ENCODE measurements at places on chromosomes 1 and 21.

DNA sequence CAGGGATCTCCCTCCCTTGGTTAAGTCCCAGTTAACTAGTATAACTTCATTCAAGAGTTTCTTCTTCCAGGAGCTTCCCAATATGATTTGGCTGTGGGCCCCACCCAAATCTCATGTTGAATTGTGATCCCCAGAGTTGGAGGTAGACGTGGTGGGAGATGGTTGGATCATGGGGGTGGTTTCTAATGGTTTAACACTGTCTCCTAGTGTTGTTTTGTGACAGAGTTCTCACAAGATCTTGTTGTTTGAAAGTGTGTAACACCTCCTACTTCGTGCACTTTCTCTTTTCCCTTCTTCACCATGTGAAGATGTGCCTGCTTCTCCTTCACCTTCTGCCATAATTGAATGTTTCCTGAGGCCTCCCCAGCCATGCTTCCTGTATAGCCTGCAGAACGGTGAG, 251.8 kb upstream of the FGGY start:
- no peak for DNase-seq

- DNase-seq = no peak
Observed at GRCh38 chr1:161884475-161884874, 118.4 kb downstream of the ATF6 start.

DNA sequence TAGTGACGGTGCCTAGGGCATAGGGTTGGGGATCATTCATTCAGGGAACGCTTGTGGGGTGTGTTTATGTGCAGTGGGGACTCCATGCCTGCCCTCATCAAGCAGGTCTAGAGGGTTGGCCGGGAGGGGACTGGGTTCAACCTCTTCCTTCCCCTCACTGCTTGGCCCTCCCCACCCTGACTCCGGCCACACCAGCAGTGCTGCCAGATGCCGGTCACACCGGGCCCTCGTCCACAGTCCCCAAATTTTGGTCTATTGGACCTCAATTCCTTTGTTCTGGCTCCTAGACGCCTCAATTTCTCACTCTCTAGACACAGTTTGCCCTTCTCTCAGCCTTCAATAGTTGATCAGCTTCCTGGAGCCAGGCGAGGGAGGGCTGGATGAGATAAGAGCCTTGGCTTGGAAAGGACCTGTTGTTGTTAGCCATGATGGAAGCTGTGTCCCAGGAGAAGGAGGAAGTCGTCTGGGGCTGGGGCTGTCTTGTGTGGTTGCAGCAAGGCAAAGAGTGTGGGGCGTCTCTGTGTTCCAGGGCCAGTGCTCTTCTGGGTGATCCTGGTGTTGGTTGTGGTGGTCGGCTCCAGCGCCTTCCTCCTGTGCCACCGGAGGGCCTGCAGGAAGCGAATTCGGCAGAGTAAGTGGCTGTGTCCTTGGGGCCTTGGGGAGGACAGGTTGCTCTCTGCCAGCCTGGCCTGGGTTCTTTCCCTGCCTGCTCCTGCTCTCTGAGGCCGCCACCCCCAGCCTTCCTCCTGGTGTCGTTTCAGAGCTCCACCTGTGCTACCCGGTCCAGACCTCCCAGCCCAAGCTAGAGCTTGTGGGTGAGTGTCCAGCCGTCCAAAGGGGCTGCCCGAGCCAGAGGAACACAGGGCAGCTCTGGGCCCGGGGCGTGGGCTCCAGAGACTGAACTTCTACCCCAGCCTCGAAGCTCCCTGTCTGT, 41.1 kb upstream of the TNFRSF1B start:
- no peak for DNase-seq

DNA sequence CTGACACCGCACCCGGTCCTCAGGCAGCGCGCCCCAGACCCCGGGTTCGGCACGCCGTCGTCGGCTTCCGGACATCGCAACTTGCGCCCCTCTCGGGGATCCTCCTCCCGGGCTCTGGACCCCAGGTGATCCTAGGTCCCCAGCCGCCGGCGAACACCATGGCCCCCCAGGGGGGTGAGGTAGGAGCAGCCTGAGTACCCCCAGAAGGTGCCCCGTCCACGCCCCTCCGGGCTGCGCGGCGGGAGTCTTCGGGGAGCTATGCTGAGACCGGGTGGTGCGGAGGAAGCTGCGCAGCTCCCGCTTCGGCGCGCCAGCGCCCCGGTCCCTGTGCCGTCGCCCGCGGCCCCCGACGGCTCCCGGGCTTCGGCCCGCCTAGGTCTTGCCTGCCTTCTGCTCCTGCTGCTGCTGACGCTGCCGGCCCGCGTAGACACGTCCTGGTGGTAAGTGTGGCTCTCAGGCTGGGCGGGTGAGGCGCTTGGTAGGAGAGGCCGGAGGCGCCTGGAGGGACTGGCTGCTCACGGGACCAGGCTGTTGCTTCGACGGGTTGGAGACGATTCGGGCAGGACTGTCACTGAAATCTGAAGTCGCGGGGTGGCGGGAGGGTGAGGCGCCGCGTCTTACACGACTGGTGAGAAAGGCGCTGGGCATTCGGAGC, 367 bp downstream of the WNT2B start:
- DNase-seq = no peak

DNA sequence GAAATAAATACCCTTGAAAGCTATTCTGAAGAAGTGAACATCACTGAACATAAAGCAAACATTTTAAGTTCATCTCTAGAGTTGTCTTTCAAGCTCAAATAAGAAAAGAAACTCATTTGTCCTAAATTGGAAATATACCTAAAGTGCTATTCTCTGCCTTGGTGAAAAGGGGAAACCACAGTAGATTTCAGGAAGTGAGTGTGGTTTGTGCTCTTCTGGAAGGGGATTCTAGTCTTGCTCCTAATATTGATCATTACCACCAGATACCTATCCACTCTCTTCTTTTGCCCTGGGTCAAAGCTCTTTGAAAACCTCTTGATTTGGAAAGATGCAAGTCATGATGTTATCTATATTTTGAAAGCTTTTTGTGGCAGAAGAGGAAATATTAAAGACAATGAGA, 798.1 kb downstream of the ADGRL2 start:
- no peak for DNase-seq

GRCh38 chr1:247854899-247855545, 2.0 kb upstream of the TRIM58 start:
- peak; percentile 98 for DNase-seq

DNA sequence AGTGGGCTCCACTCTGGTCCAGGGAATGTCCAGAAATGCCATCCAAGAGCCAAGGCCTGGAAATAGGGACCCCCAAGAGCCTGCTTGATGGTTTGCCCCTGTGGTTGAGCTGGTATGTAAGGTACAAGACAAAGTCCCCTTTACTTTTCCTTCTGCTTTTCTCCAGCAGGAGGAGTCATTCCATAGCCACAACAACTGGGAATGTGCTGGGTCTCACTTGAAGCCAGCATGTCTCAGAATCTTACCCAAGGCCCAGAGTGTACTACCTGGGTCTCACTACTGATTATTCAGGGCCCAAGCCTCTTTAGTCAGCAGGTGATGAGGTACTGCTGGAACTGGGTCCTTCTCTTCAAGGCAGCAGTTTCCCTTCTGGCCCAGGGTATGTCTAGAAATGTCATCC, 62.1 kb upstream of the CD55 start:
- peak; percentile 68 for DNase-seq

DNA sequence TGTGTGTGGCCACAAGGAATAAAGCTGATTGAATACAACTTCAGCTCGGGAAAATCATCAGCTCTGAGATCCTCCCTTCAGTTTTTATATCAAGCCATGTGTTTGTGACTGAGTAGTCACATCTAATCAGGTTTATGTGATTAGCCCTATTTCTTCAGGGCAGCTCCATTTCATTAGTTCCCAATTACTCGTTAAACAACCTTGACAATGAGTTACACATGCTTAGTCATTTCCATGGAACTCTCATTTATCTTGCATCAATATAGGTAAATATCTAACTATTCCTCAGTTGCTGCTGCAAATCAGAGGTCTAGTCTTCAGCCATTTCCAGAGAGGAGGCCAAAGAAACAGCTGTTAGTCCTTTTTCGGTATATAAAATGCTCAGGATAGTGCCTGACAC, 16.3 kb downstream of the CRB1 start:
- DNase-seq = no peak

DNA sequence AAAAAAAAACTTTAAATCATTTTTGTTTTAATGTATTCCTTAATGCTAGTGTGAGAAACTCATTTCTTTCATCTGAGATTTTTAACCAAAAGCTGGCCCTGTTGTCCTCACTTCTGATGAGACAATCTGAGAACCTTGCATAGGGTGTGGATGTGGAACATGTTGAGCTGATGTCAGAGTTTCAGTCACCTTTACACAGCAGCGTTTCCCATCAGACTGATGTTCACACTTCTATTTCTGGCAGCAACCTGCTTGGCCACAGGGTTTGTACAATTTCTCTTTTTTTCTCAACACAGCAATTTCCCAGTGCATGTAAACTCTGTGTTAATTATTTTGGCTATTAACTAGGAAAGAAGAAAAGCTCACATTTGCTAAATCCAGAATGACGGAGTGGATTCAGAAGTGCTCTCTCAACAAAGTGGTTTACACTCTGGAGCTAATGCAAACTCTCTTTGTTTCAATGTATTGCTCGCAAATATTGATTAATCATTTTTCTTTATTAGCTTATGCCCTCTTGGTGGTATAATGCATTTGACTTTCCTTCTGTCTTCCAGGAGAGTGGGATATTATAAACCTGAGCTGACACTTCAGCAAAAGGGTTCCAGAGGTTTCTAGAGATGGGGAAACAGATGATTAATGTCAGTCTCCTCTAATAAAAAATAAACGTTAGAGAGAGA, 70.5 kb upstream of the HSPA13 start:
- DNase-seq = no peak

- DNase-seq = no peak
Observed at GRCh38 chr21:27647921-27648320, 681.0 kb upstream of the ADAMTS5 start.

DNA sequence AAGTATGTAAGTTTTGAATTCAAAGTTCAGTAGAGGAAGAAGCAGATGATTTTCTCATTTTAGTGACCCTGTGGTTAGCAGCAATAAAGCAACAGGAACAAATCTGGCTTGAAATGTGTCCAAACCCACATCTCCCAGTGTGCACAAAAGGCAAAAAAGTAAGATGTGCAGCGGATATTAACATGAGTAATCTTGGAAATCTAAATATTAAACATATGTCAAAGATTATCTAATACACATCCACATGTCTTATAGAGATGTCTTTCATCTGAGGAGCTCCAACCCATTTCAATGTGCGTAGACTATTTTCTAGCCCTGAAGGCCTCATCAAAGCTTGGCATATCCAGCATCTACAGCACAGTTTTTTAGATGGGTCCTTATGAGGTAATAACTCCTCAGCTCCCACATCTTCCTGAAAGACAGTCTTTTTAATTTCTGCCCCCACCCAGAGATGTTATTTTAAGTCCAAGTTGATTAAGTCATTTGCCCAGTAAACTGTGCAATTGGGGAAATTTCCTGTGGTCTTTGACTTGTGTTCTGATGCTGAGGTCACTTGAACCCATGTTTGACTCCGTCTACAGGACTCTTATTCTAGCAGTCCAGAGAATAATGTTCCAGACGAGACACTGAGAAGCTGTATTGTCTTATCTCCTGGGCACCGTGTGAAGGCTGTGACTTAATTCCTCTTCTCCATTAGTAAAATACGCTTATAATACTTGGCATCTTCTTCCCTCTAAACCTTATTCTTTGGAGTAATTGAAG, 73.7 kb downstream of the LMO4 start:
- no peak for DNase-seq

DNA sequence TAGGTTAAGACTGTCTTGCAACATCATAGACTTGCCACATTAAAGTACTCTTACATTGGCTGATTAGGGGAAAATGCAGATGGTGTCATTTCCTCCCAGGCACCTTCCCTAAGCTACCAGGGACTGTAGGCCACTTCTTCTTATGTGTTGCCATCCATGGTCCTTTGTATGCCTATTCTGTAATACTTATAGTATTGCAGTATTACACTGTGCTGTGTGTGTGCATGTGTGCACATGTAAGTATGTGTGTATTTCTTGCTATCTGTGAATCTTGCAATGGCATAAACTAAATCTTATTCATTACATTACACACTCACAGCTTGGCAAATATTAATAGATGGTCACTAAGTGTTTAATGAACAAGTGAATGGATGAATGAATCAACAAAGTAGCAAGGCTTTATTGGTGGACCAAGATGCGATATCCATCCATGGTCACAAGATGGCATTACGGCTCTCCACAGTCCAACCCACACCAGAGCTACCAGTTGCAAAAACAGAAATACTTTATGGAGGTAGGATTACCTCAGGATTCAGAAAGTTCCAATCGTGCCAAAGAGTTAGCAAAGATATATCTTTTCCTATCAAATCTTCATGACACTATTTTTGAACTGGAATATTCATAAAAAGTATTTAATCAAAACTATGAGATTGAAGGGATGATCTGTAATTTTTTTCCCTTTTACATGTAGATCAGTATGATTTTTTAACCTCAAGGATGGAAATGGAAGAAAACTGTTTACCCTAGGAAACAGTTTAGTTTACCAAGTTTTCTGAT, 160.2 kb downstream of the DENND1B start:
- DNase-seq = peak; percentile 23

DNA sequence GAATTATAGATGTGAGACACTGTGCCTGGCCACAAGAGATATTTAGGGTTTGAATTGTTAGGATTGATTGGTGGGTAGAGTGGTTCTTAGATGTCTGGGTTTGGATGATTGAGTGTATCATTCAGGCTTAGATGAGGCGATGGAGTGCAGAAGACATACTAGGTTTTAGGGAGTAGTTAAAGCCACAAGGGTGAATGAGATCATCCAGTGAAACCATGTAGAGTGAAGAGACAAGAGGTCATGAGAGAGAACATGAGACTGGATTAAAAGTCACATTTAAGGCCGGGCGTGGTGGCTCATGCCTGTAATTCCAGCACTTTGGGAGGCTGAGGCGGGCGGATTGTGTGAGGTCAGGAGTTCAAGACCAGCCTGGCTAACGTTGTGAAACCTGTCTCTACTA, 37.2 kb downstream of the ZFYVE9 start:
- no peak for DNase-seq

DNA sequence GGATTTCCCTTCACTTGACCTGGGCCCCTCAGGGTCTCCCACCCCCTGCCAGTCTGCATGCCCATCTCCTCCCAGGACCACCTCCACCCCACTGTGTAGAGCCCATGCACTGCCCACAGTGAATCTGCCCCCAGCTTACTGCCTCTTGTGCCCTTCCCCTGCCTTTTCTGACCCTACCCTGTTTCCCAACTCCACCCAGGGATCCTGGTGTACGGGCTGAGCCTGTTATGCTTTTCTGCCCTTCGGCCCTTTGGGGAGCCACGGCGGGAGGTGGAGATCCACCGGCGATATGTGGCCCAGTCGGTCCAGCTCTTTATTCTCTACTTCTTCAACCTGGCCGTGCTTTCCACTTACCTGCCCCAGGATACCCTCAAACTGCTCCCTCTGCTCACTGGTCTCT, 1.9 kb downstream of the TMEM79 start:
- DNase-seq = no peak

- no peak for DNase-seq
Observed at GRCh38 chr1:29713857-29714256, 477.5 kb downstream of the PTPRU start.

GRCh38 chr1:2082064-2082463, 31.9 kb downstream of the PRKCZ start:
- DNase-seq = no peak

GRCh38 chr1:226121587-226122400, 59.3 kb downstream of the H3-3A start:
- DNase-seq = peak; percentile 72
